ENCODE measurements at places on chromosomes 12 and 14. TPM values are rescaled to one million over a fixed set of nuclear protein-coding genes. Genes with fewer than 3 reads are reported as not detected.

DNA sequence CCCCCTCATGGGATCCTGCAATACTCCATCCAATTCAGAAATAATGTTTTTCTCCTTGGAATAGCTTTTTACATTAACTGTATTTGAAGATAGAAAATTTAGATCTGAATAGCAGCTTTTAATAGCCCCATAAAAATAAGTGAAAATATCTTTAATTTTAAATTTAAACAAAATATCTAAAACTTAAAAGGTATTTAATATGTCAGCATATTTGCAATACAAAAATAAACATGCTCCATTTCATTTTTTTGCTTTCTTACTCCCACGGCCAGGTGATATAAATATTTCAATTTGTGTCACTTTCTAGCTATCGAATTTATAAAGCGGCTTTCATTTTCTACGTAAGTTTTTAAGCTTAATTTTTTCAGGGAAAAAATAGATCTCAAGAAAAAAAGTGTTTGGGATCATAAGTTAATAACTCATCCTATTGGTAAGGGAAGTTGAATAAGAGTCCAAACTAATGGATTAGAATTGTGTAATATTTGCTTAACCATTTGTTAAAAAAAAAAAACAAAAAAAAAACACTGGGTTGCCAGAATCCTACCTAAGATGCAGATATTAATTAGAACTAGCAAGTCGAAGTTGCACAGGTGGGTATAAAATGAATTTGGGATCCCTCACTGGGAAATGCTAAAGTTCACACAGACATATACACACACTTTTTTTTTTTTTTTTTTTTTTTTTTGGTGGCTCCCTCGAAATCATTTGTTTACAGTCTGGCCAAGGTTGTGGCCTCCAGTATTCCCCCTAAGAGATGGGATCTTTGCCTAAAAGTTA, 47.6 kb downstream of the PPP2R5C start:
- peak overlapping the region; percentile 74 for H3K4me3 ChIP-seq
- DNase-seq = no peak
- H3K27me3 ChIP-seq = no peaks in the 10 kb centered on the region
- H3K36me3 ChIP-seq = no peaks in the 10 kb centered on the region

DNA sequence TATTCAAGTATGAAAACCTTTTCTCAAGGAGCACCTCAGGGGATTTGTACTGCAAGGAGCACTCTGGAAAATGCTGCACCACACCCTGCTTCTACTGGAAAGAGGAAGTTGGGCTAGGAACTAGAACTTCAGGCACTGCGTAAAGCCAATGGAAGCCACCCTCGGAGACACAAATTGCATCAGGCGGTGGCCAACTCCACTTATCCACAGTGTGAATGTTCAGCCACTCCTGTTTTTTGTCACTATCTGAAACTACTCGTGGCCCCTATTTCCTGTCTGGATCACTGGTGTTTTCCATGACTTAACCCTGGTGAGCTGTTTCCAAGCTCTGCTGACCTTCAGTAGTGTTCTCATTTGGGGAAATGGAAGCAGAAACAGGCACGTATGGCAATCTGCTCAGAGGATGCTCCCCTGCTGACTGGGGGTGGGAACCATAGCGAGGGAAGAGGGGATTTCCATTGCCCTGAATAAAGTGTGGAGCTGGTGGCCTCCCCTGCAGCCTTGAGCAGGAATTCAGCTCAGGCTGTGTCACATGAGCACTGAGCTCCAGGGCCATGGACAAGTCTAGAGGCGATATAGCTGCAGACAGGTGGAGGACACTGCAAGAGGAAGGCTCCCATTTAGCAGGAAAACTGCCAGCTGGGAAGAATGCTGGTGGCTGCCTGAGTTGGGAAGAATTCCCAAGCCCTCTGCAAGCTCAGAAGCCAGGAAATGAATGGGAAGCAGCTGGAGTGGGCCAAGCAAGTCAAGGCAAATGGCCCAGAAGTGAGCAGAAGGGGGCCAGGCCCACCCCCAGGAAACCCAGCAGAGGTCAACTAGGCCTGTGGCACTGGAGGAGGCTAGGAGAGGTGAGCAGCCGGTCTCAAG, 50.5 kb upstream of the RAP1B start:
- peak overlapping the region; percentile 63 for H3K27ac ChIP-seq
- H3K36me3 ChIP-seq = no peaks in the 10 kb centered on the region
- no peak overlapping the region for H3K4me3 ChIP-seq
- no peaks in the 10 kb centered on the region for H3K27me3 ChIP-seq
- peak; percentile 34 for DNase-seq

- peak overlapping the region; percentile 76 for H3K27ac ChIP-seq
- H3K4me1 ChIP-seq = peaks cover 19% of the 10 kb centered on the region
- DNase-seq = no peak
- H3K4me3 ChIP-seq = peak overlapping the region; percentile 45
Observed at GRCh38 chr14:50363714-50364111, 33.0 kb downstream of the CDKL1 start.

- H3K36me3 ChIP-seq = no peaks in the 10 kb centered on the region
- H3K27me3 ChIP-seq = peaks cover 85% of the 10 kb centered on the region
- H3K27ac ChIP-seq = no peak overlapping the region
- H3K4me3 ChIP-seq = no peak overlapping the region
- no peak for DNase-seq
Observed at GRCh38 chr12:132346471-132347175, 17.2 kb upstream of the GALNT9 start.

DNA sequence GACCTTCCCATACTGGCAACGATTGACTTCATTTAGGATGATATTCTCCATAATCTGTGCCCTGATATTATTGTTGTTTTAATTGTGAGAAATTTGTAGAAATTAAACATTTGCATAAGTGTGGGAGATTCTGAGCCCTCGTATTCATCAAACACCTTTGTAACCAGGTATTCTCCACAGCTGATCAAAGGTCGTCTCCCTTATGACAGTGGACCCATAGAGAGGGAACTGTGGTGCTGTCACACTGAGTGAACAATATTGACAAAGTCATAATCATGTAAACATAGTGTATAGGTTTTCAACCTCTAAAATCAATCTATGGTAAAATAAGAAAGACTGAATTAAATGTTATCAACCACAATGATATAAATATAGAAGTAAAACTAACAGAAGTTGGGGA, 14.9 kb upstream of the PLEKHG3 start:
- H3K27me3 ChIP-seq = no peaks in the 10 kb centered on the region
- peaks cover 24% of the 10 kb centered on the region for H3K4me1 ChIP-seq
- H3K27ac ChIP-seq = no peak overlapping the region

DNA sequence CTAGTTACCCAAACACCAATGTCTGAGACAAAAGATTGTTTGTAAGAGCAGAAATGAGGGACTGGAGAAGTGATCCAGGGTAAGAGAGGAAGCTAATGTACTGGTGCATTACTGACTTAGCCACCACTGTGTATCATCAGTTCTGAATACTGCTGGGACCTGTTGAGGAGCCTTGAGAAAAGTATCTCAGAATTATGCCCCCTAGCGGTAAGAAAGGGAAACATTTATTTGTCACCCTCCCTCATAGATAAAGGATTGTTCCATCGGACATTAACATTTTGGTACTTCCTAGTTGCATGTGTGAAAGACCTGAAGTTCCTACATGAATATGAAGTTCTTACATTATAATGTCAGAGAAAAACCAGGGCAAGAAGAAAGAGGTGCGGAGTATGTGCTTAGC, 612.5 kb downstream of the FSCB start:
- no peak for DNase-seq
- no peaks in the 10 kb centered on the region for H3K4me1 ChIP-seq
- no peak overlapping the region for H3K27ac ChIP-seq

DNA sequence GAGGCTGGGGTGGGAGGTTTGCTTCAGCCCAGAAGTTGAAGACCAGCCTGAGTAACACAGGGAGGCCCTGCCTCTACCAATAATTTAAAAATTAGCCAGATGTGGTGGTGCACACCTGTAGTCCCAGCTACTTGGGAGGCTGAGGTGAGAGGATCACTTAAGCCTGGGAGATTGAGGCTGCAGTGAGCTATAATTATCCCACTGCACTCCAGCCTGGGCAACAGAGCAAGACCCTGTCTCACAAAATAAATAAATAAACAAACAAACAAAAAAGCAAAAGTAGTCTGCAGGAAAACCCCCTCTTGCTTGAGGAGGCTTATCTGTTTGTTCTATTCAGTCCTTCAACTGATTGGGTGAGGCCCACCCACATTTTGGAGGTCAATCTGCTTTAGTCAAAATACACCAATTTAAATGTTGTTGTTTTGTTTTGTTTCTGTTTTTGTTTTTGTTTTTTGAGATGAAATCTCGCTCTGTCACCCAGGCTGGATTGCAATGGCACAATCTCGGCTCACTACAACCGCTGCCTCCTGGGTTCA, 24.9 kb upstream of the TXNRD1 start:
- DNase-seq = no peak
- no peaks in the 10 kb centered on the region for H3K36me3 ChIP-seq
- no peaks in the 10 kb centered on the region for H3K4me1 ChIP-seq
- no peaks in the 10 kb centered on the region for H3K27me3 ChIP-seq

GRCh38 chr12:26630546-26631027, 202.4 kb downstream of the ITPR2 start:
- no peaks in the 10 kb centered on the region for H3K27me3 ChIP-seq
- H3K4me1 ChIP-seq = peaks cover 10% of the 10 kb centered on the region
- H3K36me3 ChIP-seq = peaks cover 24% of the 10 kb centered on the region
- no peak for DNase-seq

- no peaks in the 10 kb centered on the region for H3K4me1 ChIP-seq
- H3K27me3 ChIP-seq = no peaks in the 10 kb centered on the region
- no peak overlapping the region for H3K4me3 ChIP-seq
- no peak for DNase-seq
- no peaks in the 10 kb centered on the region for H3K36me3 ChIP-seq
Observed at GRCh38 chr12:31007636-31008175, 66.0 kb upstream of the DDX11 start.

DNA sequence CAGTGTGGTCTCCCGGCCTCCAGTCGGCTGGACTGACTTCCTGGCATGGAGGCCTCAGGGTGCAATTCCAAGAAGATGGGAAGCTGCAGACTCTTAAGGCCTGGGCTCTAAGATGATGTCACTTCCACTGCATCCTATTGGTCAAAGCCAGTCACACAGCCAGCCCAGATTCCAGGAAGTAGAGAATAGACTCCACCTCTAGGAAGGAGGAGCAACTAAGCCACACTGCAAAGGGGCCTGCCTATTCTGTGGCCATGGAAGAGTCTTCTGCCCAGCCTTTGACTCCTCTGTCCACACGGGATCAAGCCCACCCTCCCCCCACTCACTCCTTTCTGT, 103.9 kb upstream of the RFLNA start:
- no peaks in the 10 kb centered on the region for H3K27me3 ChIP-seq
- H3K4me3 ChIP-seq = no peak overlapping the region
- DNase-seq = no peak
- H3K27ac ChIP-seq = no peak overlapping the region
- H3K36me3 ChIP-seq = no peaks in the 10 kb centered on the region

DNA sequence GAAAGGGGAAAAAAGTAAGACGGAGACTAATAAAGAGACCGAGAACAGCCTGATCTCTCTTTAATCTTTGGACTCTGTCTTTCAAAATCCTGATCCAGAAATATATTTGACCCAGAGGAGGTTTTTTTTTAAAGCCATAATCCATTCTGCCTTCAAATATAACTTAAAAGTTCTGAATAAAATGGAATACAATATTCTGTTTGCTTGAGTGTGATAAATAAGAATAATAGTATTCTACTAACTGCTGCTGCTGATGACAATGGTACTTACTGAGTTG, 1196.0 kb downstream of the GALC start:
- DNase-seq = no peak
- H3K36me3 ChIP-seq = no peaks in the 10 kb centered on the region
- H3K4me3 ChIP-seq = no peak overlapping the region
- no peak overlapping the region for H3K27ac ChIP-seq
- no peaks in the 10 kb centered on the region for H3K27me3 ChIP-seq

DNA sequence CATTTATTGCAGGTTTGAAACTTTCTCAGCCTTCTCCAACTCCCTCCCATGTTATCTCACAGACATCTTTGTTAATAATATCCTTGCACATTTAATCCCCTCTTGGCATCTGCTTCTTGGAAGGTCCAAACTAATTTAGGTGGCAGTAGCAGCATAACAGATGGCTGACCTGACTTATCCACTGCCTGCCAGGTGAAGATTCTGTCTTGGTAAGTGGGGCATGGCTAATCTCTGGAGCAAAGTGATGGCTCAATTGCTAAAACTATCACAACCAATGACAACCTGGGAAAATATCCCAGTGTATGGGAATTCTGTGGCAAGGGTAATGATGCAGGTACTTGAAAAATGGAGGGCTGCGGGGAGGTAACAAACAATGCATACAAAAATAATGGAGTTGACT, 58.2 kb upstream of the ALG10B start:
- no peaks in the 10 kb centered on the region for H3K4me1 ChIP-seq
- H3K27me3 ChIP-seq = no peaks in the 10 kb centered on the region
- DNase-seq = no peak
- H3K27ac ChIP-seq = no peak overlapping the region
- no peak overlapping the region for H3K4me3 ChIP-seq
- H3K36me3 ChIP-seq = no peaks in the 10 kb centered on the region

RNU4-1 gene
- 2,088 TPM for total RNA-seq

MYH7 gene
- total RNA-seq = 14,853 TPM

RBP5 gene
- 0.47 TPM for total RNA-seq

BCL11B gene
- 0.11 TPM for total RNA-seq

SLC22A17 gene
- 9.7 TPM for total RNA-seq

PRB2 gene
- total RNA-seq = not detected
